ENCODE measurements at places on chromosomes 13 and 19. TPM values are rescaled to one million over a fixed set of nuclear protein-coding genes. Genes with fewer than 3 reads are reported as not detected.

PRSS57 gene
- not detected for total RNA-seq

PSPN gene
- total RNA-seq = 1.3 TPM

KLK12 gene
- total RNA-seq = not detected

TMIGD2 gene
- total RNA-seq = not detected

IL27RA gene
- 4.8 TPM for total RNA-seq

CGB5 gene
- 8.1 TPM for total RNA-seq

ZNF90 gene
- total RNA-seq = 0.42 TPM

FXYD1 gene
- total RNA-seq = not detected

KIR2DL1 gene
- total RNA-seq = not detected

GRCh38 chr13:89199138-89199537 is 1528.0 kb downstream of the SLITRK5 start:
- DNase-seq = no peak

DNA sequence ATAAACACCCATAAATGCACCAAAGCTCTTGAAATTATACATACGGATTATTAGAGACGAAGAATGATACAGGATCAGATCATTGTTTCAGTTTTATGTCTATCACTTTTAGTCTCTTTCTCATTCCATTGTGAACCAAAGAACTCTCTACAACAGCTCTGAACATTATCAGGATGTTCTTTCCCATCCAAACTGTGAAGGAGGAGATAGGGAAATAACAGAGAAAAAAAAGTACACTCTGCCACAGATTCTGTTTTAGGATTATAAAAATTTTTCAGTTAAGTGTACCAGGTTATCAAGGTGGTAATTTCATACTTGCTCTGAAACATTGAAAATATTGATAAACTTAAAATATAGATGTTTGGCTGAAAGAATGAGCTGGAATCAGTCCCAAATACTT is 270.9 kb downstream of the MZT1 start:
- DNase-seq = no peak

GRCh38 chr19:5907241-5907640 is 2.6 kb downstream of the VMAC start:
- DNase-seq = no peak

- DNase-seq = no peak
These were observed 34.9 kb downstream of the STARD13 start for GRCh38 chr13:33250609-33251008.

GRCh38 chr19:18776736-18777135 is 14.4 kb downstream of the COMP start:
- DNase-seq = peak; percentile 67

DNA sequence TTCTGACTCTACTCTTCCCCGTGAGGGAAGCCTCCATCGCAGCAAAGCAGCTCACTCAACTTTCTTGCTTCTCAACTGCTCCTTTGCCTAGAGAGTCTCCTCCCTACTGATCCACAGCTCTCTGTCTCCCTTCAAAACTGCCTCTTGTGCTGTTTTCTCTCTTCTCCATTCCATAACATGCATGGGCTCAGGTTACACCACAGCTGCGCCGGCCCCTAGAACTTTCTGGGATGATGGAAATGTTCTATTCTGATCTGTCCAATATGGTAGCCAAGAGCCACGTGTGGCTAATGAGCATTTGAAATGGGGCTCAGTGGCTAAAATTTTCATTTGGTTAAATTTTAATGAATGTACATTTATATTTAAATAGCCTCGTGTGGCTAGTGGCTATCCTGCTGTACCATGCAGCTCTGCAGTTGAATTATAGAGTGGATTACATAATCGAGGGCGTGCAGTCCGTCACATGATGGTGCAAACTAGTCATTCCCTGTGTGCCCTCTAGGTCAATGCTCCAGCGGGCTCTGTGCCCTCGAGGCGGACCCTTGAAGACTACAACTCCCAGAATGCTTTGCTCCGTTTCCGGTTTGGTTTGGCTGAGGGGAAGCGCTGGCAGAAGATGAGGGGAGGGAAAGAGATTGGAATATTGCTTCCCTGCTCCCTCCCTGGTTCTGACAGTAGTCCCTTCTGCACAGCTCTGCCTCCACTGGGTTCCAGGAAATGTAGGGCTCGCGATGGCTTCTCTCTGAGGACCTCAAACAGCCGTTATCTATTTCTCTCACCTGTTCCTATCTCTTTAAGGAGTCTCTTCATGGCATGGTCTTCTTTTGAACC is 109.8 kb downstream of the CACNA1A start:
- DNase-seq = peak; percentile 55

GRCh38 chr13:62434081-62434480 is 1018.4 kb upstream of the PCDH20 start:
- no peak for DNase-seq

- no peak for DNase-seq
These were observed 4.8 kb downstream of the MKNK2 start for GRCh38 chr19:2046046-2046907.

DNA sequence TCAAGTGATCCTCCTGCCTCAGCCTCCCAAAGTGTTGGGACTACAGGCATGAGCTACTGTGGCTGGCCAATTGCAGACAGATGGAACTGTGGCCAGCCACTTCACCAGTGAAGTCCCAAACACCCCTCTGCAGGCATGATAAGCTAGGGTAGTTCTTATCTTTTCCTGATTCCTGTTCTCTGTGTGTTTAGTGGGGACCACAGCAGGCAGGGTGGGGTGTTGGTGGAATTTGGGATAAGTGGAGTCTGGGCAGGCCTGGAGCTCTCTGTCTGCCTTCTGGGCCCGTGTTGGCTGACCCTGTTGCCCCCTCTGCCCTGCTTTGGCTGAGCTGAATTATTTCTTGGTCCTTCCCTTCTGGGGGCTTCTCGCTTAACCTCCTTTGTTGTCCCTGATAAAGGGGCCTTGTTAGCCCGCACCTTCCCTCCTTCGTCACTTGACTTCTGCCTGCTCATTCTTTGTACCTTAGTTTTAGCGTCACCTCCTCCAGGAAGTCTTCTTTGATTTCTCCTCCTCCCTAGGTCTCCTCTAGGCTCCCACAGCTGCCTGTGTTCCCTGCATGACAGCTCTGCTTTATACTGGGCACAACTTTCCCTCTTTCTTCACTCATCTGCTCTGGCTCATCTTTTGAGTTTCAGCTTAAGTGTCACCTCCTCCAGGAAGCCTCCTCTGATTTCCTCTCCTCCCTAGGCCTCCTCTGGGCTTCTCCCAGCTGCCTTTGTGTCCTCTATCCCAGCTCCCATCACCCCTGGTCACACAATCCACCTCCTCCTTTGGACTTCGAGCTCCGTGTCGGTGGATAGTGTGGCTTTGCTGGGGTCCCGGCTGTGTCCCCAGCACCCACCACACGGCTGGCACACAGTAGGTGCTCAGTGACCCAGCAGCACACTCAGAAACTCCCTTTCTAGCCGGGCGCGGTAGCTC is 1.7 kb upstream of the NCLN start:
- DNase-seq = no peak

DNA sequence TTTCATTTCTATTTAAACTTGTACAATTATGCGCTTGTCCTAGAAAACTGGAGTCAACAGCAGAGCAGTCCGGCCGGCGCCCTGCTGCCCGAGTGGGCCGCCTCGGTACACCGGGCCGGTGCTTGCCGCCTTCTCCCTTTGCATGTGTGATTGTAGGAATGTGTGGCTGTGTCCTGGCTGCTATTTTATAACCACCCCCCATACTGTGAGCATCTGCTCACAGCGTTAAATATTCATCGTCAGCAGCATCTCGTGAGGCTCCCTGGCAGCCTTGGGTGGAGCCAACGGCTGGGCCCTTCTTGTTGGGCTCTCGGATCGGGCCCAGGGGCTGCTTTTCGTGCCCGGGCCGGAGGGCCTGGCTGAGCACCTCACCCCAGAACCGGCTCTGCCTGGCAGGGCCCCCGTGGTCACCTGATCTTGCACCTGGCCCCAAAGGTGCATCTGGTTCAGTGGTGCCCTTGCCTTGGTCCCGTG is 10.6 kb downstream of the PIAS4 start:
- DNase-seq = no peak

DNA sequence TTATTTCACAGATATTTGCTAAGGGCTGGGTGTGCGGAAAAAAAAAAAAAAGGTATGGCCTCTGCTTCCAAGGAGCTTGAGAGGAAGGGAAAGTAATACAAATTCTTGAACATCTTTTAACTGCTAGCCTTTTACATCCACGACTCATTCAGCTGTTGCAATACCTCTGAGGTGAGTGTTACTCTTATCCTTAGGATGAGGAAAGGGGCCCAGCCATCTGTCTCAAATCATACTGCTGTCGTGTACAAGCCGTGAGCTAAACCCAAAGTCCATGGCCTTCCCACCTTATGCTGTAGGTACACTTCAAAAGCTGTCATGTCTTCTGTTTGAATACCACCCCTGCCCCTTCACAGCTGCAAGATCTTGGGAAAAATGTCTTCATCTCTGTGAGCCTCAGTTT is 146.8 kb downstream of the KCNRG start:
- DNase-seq = no peak

- peak; percentile 57 for DNase-seq
These were observed 27.0 kb downstream of the TNFSF11 start for GRCh38 chr13:42600943-42601342.

- DNase-seq = peak; percentile 39
These were observed 76.8 kb upstream of the LRCH1 start for GRCh38 chr13:46476174-46476573.

GRCh38 chr13:66273011-66273410 is 957.1 kb downstream of the PCDH9 start:
- no peak for DNase-seq

All from M059J (cell line).